Activated CD8-positive, alpha-beta memory T cell treated with anti-CD3 and anti-CD28 coated beads for 4 hours (primary cell): ENCODE measurements at places on chromosomes 16 and 17.

DNA sequence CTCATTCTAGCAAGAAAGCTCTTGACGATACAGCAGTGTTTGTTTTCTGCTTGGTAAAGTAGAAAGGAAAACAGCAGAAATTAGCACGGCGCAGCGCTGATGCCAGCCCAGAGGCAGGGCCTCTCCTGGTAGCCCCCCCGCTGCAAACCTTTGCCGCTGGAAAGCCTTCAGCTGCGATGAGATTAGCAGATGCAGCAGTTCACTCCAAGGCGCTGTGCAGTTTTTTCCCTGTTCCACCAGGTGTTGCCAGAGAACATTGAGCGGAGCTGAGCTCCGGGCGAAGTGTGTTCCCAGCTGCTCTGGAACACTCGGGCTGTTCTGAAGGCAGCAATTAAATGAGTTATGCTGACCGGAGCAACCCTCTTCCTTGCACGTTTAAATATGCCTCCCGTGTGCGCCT, 72.5 kb downstream of the RBFOX1 start:
- no peak for DNase-seq

- no peak for DNase-seq
These were observed 34.1 kb upstream of the ELAC2 start for GRCh38 chr17:13051915-13052314.

DNA sequence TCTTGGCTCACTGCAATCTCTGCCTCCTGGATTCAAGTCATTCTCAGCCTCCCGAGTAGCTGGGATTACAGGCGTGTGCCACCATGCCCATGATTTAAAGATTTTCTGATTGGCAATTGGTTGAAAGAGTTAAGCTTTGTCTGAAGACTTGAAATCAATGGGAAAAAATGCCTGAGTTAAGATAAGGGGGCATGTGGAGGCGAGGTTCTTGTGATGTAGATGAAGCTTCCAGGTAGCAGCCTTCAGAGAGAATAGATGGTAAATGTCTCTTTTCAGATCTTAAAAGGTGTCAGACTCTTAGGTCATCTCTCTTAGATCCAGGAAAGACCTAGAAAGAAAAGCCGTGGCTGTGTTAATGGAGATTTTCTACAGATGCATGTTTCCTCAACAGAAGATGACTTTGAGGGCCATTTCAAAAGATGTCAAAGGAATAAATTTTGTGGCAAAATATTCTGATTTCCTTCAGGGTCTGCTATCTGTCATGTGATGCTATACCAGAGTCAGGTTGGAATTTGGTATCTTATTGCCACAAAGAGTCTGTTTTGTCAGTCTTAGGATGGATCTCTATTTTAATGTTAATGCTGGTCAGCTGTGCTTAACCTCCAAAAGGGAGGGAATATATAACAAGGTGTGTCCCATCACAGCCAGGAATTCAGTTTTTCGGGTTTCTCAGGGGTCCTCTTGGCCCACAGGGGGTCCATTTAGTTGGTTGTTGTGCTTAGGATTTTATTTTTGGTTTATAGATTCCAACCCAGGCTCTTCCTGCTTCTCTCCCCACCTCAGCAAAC, 58.3 kb upstream of the AKTIP start:
- no peak for DNase-seq

- peak; percentile 43 for DNase-seq
These were observed at the start of gene CD7 for GRCh38 chr17:82317394-82318168. CD7 (minus strand) TSS chr17:82317608; CDS start chr17:82317495, 113 bp downstream.

DNA sequence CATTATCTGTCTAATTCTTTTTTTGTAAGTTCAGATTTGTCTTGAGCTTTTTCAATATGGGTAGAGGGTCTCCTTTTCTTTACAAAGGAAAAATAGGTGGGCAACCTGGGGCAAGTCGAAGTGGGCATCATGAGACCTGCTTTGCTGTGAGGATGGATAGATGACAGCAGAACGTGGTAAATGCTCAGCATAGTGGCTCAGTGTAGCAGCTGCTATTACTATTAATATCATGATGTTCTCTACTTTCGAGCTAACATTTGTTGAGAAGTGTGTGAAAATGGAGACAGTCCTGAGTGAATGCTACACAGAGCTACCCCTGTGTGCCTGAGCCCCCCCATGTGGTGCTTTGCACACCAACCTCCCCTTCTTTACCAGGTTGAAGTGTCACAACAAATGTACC, 39.0 kb upstream of the LGALS9 start:
- DNase-seq = no peak

DNA sequence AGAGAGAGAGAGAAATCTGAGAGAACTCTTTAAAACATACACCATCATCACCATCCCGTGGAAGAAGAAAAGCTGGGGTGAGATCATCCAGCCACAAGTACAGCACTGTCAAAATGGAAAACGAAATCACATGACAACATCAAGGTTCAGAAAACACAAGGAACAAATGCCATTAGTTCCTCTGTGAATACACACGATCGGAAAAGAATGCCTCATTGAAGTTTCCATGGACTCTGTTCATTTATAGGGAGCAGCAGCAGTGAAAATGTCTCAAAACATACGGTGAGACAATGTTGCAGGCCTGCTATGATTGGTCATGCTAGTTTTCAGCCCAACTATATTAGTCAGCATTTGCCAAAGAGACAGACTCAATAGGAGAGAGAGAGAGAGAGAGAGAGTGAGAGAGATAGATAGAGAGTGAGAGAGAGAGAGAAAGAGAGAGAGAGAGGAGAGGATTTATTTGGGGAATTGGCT, 4.4 kb downstream of the CFAP97D1 start:
- no peak for DNase-seq

DNA sequence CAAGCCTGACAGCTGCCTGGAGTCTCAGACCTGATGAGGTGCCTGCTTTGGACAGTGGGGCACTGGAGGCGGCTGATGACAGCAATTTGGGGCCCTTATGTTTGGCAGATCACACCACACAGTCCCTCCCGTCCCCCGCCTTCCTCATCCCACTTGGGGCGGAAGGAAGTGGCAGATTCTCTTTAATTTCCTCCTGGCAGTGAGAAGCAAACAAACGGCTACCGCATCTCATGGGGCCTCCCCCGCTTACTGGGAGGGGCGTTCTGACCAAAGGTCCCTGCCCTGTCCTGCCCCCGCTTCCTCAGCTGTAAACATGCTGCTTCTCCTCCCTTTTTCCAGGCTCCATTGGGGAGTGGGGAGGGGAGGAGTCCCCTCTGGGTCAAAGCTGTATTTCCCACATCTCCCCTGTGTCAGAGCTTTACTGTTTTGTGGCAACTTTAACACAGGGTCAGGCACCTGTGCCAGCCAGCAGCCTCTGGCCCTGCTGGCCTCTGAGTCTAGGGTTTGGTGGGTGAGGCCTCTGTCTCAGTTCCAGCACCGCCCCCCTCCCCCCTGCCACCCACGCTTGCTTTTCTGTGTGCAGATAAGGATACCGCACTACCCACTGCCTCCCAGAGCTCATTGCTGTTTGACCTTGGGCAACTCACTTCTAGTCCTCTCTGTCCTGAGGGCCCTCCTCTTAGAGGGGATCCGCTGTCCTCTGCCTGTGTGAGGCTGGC, 5.4 kb upstream of the NFATC3 start:
- DNase-seq = peak; percentile 65

DNA sequence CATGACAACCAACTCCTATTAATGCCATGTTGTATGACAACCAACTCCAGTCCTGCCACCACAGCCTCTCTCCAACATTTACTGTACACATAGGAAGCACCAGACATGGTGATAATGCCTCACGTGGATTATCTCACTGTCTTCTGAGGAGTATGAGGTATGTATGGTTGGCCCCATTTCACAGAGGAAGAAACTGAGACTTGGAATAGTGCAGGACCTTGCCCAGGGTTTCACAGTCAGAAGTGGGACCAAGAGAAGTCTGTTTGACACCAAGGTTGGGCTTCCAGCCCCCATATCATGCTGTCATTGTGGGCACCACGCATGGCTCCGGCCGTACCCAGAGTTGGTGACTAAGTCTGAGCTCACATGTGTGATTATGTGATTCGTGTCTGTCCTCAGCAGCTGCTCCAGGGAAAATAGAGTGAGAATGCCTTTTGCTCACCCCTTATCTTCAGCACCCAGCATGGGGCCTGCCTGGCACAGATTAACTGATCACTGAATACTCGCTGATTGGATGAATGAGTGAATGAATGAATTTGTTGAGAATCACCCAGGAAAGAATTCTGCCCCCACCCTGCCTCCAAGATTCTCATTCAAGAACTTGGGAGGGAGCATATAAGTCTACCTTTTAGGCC, 204.1 kb upstream of the NLRP1 start:
- no peak for DNase-seq

- DNase-seq = no peak
These were observed 16.8 kb downstream of the BMERB1 start for GRCh38 chr16:15451098-15451731.

GRCh38 chr16:84973776-84974523, 37.4 kb downstream of the ZDHHC7 start:
- no peak for DNase-seq

GRCh38 chr16:72841506-72841905, 206.4 kb downstream of the ZFHX3 start:
- DNase-seq = no peak

GRCh38 chr17:40548982-40549685, 16.1 kb downstream of the CCR7 start:
- no peak for DNase-seq

DNA sequence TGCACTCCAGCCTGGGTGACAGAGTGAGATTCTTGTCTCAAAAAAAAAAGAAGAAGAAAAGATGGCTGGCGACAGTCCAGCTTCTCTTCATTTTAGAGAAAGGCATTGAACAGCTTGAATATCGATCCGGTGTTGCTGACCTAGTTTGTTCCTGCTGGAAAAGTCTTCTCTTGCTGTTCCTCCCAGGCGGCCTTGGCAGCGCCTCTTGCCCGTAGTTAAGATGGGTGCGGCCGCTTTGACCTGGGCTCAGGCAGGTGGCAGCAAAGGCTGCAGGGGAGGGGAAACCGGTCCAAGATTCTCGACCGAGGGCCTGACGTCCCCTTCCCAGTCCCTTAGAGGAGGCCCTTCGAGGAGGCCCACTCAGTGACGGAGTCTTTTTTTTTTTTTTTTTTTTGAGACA, 3.8 kb upstream of the ZNF764 start:
- DNase-seq = no peak

GRCh38 chr16:89616623-89617022, 3.2 kb downstream of the DPEP1 start:
- no peak for DNase-seq

- no peak for DNase-seq
These were observed 41.1 kb downstream of the TANGO6 start for GRCh38 chr16:68884401-68884800.

- DNase-seq = no peak
These were observed 9.3 kb downstream of the SMCR8 start for GRCh38 chr17:18324140-18325050.

DNA sequence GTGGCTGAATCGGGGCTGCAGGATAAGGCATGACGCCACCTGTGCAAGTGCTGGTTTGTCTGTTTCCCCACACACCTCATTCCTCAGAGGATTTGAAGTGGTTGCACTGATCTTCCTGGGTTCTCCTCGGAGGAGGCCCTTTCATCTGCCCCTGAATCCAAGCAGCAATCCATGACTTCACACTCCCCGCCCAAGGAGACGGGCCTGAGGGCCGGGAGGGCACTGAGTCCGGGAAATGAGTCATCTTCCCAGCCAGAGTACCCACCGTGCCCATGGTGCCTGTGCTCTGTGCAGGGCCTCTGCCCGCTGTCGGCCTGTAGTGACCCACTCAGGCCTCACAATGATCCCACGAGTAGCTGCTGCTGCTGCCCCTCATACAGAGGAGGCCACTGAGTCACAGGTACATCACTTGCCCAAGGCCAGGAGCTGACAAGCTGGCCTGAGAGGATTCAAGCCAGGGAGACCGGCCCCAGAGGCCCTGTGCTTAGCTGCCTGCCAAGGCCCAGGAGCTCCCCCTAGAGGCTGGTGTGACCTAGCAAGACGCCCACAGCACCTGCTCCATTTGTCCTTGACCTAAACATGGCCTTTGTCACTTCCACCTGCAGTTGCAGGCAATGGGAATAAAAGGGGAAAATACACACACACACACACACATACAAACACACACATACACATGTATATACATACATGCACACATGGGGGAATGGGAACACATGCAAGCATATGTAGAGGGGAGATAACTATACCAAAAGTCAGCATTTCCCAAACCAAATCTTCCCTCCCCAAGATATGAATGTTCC, 240.0 kb downstream of the C16orf95 start:
- no peak for DNase-seq

GRCh38 chr17:40551091-40551878, 14.0 kb downstream of the CCR7 start:
- no peak for DNase-seq
